ENCODE measurements at places on chromosomes 3 and 15. TPM values are rescaled to one million over a fixed set of nuclear protein-coding genes. Genes with fewer than 3 reads are reported as not detected.

- H3K27ac ChIP-seq: no peak overlapping the region
- H3K36me3 ChIP-seq: no peaks in the 10 kb centered on the region
- no peaks in the 10 kb centered on the region for H3K27me3 ChIP-seq
- DNase-seq: no peak
- H3K4me1 ChIP-seq: no peaks in the 10 kb centered on the region
Measured at GRCh38 chr3:28207000-28207733, 34.3 kb upstream of the CMC1 start.

RAB8B gene
- 70.4 TPM for total RNA-seq

RTP1 gene
- total RNA-seq: not detected

- H3K4me1 ChIP-seq: peaks cover 17% of the 10 kb centered on the region
- H3K36me3 ChIP-seq: peaks cover 4% of the 10 kb centered on the region
- no peak overlapping the region for H3K4me3 ChIP-seq
- no peak for DNase-seq
Measured at GRCh38 chr15:92662762-92663161, 7.2 kb upstream of the FAM174B start.

- H3K4me3 ChIP-seq: no peak overlapping the region
- no peak overlapping the region for H3K27ac ChIP-seq
- no peaks in the 10 kb centered on the region for H3K36me3 ChIP-seq
- peaks cover 2% of the 10 kb centered on the region for H3K27me3 ChIP-seq
Measured at GRCh38 chr15:60800299-60801072, 321.5 kb upstream of the ICE2 start.

DNA sequence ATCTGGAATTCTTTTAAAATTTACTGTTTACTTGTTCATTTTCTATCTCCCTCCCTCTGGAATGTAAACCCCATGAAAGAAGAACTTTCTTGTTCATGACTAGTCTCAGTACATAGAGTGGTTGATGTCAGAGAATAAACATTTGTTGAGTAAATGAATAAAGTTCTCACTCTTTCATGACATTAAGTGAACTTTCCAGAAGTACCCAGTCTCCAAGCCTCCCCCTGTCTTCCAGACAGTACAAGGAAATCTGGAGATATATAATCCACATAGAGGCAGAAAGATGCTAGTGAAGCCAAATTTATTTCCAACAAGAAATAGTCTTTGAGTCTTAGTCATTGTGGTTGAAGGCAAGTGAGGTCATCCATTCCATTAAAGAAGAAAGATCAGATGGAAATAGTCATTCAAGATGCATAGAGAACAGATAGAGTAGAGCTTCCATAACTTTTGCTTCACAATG is 71.5 kb upstream of the GALNT15 start:
- H3K4me3 ChIP-seq: no peak overlapping the region
- no peaks in the 10 kb centered on the region for H3K4me1 ChIP-seq
- H3K27me3 ChIP-seq: no peaks in the 10 kb centered on the region
- peaks cover 15% of the 10 kb centered on the region for H3K36me3 ChIP-seq

GRCh38 chr3:123832692-123833397 is 51.3 kb downstream of the MYLK start:
- H3K4me1 ChIP-seq: no peaks in the 10 kb centered on the region
- H3K27me3 ChIP-seq: no peaks in the 10 kb centered on the region
- no peak overlapping the region for H3K4me3 ChIP-seq
- H3K36me3 ChIP-seq: peaks cover 5% of the 10 kb centered on the region

- peaks cover 3% of the 10 kb centered on the region for H3K4me1 ChIP-seq
- no peaks in the 10 kb centered on the region for H3K27me3 ChIP-seq
- no peaks in the 10 kb centered on the region for H3K36me3 ChIP-seq
- no peak for DNase-seq
- no peak overlapping the region for H3K4me3 ChIP-seq
Measured at GRCh38 chr3:44128057-44128775, 113.5 kb upstream of the TOPAZ1 start.

TNFAIP8L3 gene
- not detected for total RNA-seq

- no peak overlapping the region for H3K4me3 ChIP-seq
- no peak overlapping the region for H3K27ac ChIP-seq
- no peak for DNase-seq
- peaks cover 3% of the 10 kb centered on the region for H3K27me3 ChIP-seq
Measured at GRCh38 chr15:36567445-36567844, 12.0 kb upstream of the CDIN1 start.

- no peaks in the 10 kb centered on the region for H3K36me3 ChIP-seq
- peaks cover 35% of the 10 kb centered on the region for H3K4me1 ChIP-seq
- DNase-seq: no peak
- H3K4me3 ChIP-seq: no peak overlapping the region
- H3K27ac ChIP-seq: peak overlapping the region; percentile 14
Measured at GRCh38 chr3:35663471-35663870, 24.1 kb downstream of the ARPP21 start.

- H3K36me3 ChIP-seq: peaks cover 9% of the 10 kb centered on the region
- H3K4me3 ChIP-seq: no peak overlapping the region
- peaks cover 3% of the 10 kb centered on the region for H3K27me3 ChIP-seq
- DNase-seq: no peak
Measured at GRCh38 chr15:32701863-32702262, 15.9 kb upstream of the GREM1 start.

CHL1 gene
- 35.5 TPM for total RNA-seq

- H3K36me3 ChIP-seq: peaks cover 4% of the 10 kb centered on the region
- H3K4me1 ChIP-seq: no peaks in the 10 kb centered on the region
- H3K27ac ChIP-seq: no peak overlapping the region
- H3K27me3 ChIP-seq: no peaks in the 10 kb centered on the region
- H3K4me3 ChIP-seq: no peak overlapping the region
Measured at GRCh38 chr3:45962033-45962432, 18.8 kb downstream of the CXCR6 start.

TRH gene
- 1.7 TPM for total RNA-seq

GOLGA6L9 gene
- total RNA-seq: 17.5 TPM

- no peak overlapping the region for H3K27ac ChIP-seq
- H3K27me3 ChIP-seq: no peaks in the 10 kb centered on the region
- DNase-seq: no peak
- peaks cover 7% of the 10 kb centered on the region for H3K36me3 ChIP-seq
- H3K4me1 ChIP-seq: no peaks in the 10 kb centered on the region
Measured at GRCh38 chr3:9342696-9343095, 20.2 kb upstream of the THUMPD3 start.

CLDN18 gene
- total RNA-seq: not detected

TRPM1 gene
- total RNA-seq: not detected

DNA sequence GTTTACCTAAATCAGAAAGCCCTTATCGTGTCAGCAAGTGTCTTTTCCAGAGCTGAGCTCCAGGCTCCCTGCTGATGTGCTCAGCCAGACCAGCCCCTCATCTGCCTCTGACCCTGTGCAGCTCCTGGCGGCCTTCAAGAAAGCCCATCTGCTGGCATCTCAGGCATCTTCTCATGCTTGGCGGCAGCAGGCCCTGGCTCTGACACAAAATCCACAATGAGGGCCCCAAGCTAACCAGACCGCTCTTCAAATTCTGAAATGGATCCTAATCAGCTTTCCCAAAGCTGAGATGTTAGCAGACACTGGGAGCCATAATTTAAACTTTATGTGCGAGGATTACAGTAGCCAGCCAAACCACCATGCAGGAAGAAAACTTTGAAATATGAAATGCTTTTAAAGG is 50.8 kb upstream of the CTDSPL start:
- H3K4me3 ChIP-seq: no peak overlapping the region
- peaks cover 14% of the 10 kb centered on the region for H3K4me1 ChIP-seq
- no peak overlapping the region for H3K27ac ChIP-seq
- peaks cover 10% of the 10 kb centered on the region for H3K36me3 ChIP-seq

BUB1B gene
- 16.5 TPM for total RNA-seq

LTK gene
- 3.2 TPM for total RNA-seq

GRCh38 chr3:78281381-78281780 is 1241.5 kb downstream of the ROBO2 start:
- DNase-seq: peak; percentile 70
- no peak overlapping the region for H3K4me3 ChIP-seq
- H3K4me1 ChIP-seq: peaks cover 14% of the 10 kb centered on the region
- no peaks in the 10 kb centered on the region for H3K27me3 ChIP-seq
- peaks cover 4% of the 10 kb centered on the region for H3K36me3 ChIP-seq

GOLGA8H gene
- total RNA-seq: not detected

- peak overlapping the region; percentile 96 for H3K4me3 ChIP-seq
- peaks cover 6% of the 10 kb centered on the region for H3K4me1 ChIP-seq
- no peak for DNase-seq
- no peaks in the 10 kb centered on the region for H3K27me3 ChIP-seq
Measured at GRCh38 chr3:132661101-132661500, 972 bp downstream of the UBA5 start.

GRCh38 chr3:151377768-151378385 is 6.7 kb downstream of the P2RY12 start:
- no peak overlapping the region for H3K4me3 ChIP-seq
- H3K36me3 ChIP-seq: no peaks in the 10 kb centered on the region
- no peaks in the 10 kb centered on the region for H3K4me1 ChIP-seq
- DNase-seq: no peak

GRCh38 chr3:102400142-102400541 is 34.7 kb upstream of the ZPLD1 start:
- H3K27ac ChIP-seq: no peak overlapping the region
- H3K4me1 ChIP-seq: no peaks in the 10 kb centered on the region
- no peak overlapping the region for H3K4me3 ChIP-seq
- H3K27me3 ChIP-seq: no peaks in the 10 kb centered on the region

- H3K4me1 ChIP-seq: peaks cover 12% of the 10 kb centered on the region
- H3K27me3 ChIP-seq: peaks cover 3% of the 10 kb centered on the region
- no peak for DNase-seq
- H3K27ac ChIP-seq: no peak overlapping the region
- peaks cover 4% of the 10 kb centered on the region for H3K36me3 ChIP-seq
- H3K4me3 ChIP-seq: no peak overlapping the region
Measured at GRCh38 chr3:127426444-127427153, 138.8 kb upstream of the PRR20G start.

DNA sequence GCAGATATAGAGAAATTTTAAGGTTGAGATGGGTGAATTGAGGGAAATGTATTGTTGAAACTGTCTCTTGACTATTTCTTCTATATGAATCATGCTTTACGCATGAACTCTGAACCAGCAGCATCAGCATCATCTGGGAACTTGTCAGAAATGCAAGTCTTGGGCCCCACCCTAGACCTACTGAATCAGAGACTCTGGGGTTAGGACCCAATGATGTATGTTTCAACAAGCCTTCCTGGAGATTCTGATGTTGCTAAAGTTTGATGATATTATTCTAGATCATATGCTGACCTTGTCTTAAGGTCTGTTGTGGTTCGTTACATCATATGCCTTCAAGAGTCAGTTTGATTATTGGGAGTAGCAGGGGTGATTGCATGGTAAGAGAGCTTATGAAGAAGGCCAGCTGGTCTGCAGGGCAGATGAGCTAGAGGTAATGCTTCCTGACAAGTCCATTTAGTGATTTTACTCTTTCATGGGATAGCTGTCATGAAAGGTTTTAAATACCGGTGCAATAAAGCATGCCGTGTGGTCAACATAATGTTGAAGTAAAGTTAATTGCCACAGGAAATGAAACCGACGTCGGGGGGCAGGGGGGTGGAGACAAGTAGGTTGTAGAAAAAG is 152.4 kb upstream of the MRPL3 start:
- H3K27ac ChIP-seq: no peak overlapping the region
- no peak overlapping the region for H3K4me3 ChIP-seq
- DNase-seq: no peak
- H3K36me3 ChIP-seq: no peaks in the 10 kb centered on the region

REC114 gene
- not detected for total RNA-seq

SPATA12 gene
- not detected for total RNA-seq

DNA sequence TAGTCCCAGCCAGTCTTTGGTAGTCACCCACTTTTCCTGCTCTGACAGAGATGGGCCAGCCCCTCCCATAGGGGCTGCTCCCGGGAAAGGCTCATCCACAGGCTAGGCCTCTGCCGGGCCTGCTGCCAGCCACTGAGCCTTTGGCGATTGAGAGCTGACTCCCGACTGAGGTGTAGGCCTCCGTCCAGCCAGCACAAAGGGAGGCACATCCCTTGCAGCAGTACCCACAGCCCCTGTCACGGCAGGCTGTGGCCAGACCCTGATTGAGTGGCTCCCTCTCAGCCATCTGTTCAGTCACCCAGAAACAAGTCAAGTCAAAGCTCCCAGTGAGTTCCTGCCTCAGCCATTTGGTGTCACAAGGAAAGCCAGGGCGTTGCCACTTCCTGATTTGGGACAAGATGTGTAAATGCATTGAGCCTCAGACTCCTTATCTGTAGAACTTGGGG is 6.2 kb upstream of the PAK6 start:
- peaks cover 2% of the 10 kb centered on the region for H3K4me1 ChIP-seq
- H3K27me3 ChIP-seq: no peaks in the 10 kb centered on the region
- H3K27ac ChIP-seq: no peak overlapping the region
- no peak overlapping the region for H3K4me3 ChIP-seq

SPESP1 gene
- not detected for total RNA-seq

DNA sequence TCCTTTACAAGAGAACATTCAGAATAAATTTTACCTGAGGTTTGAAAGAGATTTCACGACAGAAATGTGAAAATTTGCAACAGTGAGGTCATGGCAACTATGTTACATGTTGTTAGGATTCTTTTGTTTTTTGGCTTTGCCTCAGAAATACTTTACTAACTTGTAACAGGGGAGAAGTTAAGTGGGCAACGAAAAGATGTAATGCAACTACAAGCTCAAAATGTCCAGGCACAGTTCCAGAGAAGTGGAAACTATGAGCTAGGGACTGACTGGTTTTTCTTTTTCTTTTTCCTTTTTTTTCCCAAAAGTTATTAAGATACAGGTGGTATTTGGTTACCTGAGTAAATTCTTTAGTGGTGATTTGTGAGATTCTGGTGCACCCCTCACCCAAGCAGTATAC is 111.5 kb upstream of the PPP2R3A start:
- no peaks in the 10 kb centered on the region for H3K27me3 ChIP-seq
- no peak overlapping the region for H3K4me3 ChIP-seq
- H3K27ac ChIP-seq: no peak overlapping the region

- H3K27ac ChIP-seq: peak overlapping the region; percentile 80
- peak; percentile 22 for DNase-seq
- H3K27me3 ChIP-seq: no peaks in the 10 kb centered on the region
Measured at GRCh38 chr3:197881270-197881969, 68.6 kb upstream of the RPL35A start.

GPR176 gene
- 15.9 TPM for total RNA-seq

DNA sequence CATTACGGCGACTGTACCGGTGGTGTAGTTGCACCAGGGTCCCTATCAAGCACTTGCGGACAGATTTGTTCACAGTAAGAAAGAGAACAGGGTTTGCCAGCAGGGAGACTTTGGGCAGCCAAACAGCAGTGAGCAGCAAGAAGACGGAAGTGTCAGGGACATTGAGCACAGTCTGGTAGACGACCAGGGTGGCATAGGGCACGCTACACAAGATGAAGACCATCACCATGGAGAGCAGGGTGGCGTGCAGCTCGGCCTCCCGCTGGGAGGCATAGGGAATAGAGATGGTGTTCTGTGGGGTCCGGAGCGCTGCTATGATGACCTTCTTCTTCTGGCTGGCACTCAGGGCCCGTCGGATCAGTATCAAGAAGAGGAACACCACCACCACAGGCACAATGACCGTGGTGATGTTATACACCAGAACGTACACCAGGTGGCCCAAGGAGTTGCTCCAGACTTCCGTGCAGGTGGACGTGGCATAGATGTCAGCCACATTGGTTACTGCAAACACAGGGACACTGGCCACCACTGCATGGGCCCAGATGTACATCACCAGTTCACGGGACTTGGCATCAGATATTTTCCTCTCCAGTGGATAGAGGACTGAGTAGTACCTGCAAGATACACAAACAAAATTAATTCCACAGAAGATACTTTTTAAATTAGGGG is 19.1 kb upstream of the FSIP1 start:
- H3K4me3 ChIP-seq: no peak overlapping the region
- DNase-seq: peak; percentile 29
- no peak overlapping the region for H3K27ac ChIP-seq
- no peaks in the 10 kb centered on the region for H3K36me3 ChIP-seq
- no peaks in the 10 kb centered on the region for H3K4me1 ChIP-seq

Data from glutamatergic neuron (in vitro differentiated cells).